ENCODE measurements at places on chromosomes 2 and 18. TPM values are rescaled to one million over a fixed set of nuclear protein-coding genes. Genes with fewer than 3 reads are reported as not detected.

DNA sequence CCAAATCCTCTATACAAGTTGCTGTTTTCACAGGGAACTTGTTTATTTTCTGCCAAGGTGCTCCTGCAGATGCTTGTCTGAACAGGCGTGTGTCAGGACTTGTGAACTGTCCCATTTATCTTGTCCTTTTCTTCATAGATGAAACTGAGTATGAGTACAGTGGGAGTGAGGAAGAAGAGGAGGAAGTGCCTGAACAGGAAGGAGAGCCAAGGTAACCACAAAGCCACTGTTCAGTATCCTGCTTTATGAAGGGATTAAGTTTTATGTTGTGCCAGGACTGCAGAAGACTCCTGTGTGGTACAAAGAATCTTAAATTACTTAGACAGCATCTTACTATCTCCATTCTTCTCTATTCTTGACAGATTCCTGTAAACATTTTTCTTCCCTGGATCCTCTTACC, 145.0 kb downstream of the MAP4K4 start:
- DNase-seq, result no peak

The FN1 gene
- polyA plus RNA-seq, result 2,185 TPM

DNA sequence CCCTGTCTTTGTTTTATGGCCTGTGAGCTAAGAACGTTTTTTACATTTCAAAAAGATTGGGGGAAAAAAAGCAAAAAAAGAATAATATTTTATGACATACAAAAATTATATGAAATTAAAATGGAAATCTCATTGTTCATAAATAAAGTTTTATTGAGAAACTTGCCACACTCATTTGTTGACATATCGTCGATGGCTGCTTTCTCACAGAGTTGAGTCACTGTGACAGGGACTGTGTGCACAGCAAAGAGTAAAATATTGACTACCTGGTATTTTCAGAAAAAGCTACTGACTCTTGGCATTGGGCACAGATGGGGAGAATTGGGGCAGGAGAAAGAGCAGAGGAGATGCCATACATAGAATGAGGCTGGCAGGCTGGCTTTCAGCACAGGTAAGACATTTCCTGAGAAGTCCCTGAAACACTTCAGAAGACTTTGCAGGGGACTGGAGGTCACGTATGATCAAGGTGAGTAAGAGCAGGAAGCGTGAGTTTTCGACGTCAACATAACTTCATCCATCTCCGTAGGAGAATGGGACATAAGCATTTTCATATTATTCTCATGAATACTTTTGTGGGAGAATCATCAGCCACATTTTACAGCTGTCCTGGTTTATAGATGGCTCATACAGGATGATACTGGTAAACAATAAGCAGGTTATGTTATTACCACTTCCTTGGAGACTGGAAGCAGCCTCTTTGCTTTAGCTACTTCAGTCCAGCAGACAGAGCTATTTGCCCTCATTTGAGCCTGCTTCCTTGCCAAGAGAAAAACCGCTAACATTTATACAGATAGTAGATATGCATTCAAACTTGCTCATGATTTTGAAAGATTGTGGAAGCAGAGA, 32.5 kb upstream of the PUM2 start:
- DNase-seq, result no peak

DNA sequence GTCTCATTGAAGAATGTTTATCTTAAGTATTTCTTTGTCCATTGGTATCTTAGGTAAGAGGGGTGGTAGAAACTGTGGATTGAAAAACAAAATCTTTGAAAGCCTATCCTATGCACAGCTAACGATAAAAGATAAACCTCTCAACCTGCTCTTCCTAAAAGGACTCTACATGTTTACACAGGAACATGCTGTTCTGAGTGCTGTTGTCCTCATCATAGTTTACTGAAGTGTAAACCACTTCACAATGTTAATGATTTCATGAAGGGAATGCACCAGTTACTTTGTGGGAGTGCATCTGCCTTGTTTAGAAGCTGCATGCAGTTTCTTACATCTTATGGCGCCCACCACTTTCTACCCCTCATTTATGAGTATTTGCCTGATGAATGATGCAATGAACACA, 1.2 kb downstream of the ACMSD start:
- DNase-seq, result no peak

The UGT1A7 gene
- not detected for polyA plus RNA-seq

DNA sequence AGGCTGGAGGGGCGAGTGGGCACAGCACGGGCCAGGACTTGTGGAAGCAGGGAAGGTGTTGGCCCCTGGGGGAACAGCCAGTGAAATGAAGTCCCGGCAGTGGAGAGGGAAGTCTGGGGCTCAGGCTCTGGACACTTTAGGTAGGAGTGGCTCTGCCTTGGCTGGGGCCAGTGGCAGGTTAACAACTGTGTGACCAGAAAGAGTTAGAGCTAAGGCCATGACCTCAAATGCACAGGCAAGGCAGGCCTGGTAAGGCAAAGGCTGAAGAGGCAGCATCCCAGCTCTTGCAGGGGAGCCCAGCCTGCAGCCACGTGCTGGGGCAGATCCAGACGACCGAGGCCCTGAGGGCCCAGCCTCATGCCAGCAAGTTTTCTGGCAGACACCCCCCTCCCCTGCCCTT, 21.5 kb downstream of the PCARE start:
- DNase-seq, result no peak

DNA sequence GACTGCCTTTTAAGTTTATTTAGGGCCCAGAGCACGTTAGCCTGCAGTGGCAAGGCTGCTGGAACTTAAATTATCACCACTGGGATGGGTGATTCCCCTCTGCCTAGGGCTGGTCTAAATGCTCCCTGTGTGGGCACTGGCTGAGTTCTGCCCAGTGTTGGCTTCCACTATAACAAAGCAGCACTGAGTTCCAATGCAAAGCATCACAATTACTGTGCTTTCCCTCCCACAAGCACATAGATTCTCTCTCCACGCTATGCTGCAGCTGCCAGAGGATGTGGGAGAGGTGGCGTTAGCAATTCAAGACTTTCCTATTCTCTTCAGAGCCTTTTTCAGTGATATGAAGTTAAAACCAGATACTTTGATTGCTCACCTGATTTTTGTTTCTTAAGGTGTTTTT, 328.9 kb upstream of the DDX18 start:
- DNase-seq, result no peak

- no peak for DNase-seq
Observed at GRCh38 chr18:58196164-58196563, 152.1 kb downstream of the NEDD4L start.

The RIF1 gene
- polyA plus RNA-seq, result 48.9 TPM

The NDC80 gene
- polyA plus RNA-seq, result 20.2 TPM

The MYO7B gene
- 0.83 TPM for polyA plus RNA-seq

GRCh38 chr2:105746177-105747080, 1.7 kb downstream of the NCK2 start:
- DNase-seq, result peak; percentile 96

- DNase-seq, result no peak
Observed at GRCh38 chr2:231602859-231603467, 10.3 kb downstream of the TEX44 start.

The CPLX4 gene
- polyA plus RNA-seq, result not detected

GRCh38 chr2:78541451-78542267, 483.8 kb upstream of the REG3G start:
- no peak for DNase-seq

DNA sequence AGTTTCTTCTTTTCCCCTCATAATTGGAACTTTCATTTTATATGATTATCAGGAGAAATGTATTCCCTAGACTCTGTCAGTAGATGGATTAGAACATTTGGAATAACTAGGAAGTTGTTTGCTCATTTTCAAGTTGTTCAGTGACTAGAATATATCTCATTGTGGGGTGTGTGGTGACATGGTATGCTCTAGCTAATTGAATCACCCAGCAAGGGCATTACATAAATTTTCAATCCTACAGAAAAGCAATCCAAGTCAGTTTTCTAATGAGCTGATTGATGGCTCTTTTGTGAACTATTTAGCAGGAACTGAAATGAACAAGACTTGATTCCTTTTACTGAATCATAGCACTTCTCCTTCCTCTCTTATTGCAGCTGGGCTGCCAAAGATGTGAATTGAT, 461.4 kb downstream of the TGIF1 start:
- no peak for DNase-seq

DNA sequence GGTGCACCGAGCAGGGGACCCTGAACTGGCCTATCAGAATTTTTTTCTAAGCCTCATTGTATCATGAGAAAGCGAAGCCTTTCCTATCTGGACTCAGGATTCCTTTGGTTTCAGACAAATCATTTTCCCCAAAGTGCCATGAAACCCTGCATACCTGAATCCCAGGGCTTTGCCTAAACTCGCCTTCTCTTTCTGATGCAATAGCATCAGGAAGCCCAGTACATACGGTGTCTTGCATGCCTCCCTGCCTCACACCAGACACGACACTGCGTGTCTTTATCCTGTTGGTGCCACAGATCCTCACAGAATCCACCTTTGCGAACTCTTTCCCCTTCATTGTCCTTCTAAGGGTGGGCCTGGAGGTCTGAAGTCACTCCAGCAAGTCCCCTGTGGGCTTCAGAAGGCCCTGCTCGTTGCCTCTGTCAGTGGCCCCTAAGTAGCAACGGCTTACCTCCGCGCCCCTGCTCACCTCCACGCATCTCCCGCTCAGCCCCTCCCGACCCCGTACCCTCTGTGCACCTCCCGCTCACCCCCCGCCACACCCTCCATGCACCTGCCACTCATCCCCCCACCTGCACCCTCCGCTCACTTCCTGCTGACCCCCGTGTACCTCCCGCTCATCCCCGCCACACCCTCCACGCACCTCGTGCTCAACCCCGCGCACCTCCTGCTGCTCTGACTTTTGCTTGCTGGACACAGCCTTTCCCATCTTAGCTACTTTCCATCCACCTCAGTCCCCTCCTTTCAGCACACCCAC, 83.4 kb downstream of the TPGS2 start:
- DNase-seq, result peak; percentile 73

GRCh38 chr18:24078391-24078790, 60.5 kb upstream of the CABYR start:
- no peak for DNase-seq

The GREB1L gene
- 0.86 TPM for polyA plus RNA-seq

- DNase-seq, result no peak
Observed at GRCh38 chr18:3380384-3380961, 69.5 kb upstream of the TGIF1 start.

The ANTXR1 gene
- 83.6 TPM for polyA plus RNA-seq

DNA sequence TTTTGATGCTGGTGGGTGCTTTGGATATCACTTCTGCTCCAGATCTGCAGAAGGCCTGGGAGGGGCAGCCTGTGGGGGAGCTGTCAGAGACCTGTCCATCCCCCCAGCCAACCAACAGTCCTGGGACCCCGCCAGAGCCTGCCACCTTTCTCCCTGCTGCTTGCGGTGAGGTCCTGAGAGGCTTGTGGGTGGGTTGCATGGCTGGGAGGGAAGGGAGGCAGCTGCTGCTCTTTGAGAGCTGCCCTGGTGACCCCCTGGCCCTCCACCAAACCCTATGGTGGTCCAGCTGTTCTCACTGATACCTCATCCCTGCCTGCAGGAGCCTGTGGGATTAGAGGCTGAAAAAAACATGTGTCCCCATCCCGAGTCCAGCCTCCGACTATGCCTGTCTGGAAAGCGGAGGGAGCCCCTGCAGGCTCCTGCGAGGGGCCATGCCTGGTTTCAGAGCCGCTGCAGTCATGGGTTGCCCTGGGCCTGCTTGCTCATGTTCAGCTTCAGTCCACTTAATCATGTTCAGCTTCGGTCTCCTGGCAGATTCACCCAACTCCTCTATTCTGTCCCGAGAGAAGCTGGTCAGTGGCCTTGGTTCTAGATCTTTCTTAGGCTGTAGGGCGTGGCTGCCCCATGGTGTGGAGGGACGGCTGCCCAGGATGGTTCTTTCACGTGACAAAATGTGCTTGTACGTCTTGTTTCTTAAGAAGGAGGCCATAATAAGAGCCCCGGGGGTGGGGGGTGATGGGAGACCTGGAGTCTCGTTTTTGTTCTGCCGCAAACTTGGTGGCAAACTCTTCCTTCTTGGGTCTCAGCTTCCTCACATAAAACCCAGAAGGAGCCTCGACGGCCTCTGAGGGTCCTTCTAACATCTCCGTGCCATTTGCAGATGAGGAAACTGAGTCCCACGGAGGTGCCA, 98.5 kb downstream of the CTIF start:
- no peak for DNase-seq

DNA sequence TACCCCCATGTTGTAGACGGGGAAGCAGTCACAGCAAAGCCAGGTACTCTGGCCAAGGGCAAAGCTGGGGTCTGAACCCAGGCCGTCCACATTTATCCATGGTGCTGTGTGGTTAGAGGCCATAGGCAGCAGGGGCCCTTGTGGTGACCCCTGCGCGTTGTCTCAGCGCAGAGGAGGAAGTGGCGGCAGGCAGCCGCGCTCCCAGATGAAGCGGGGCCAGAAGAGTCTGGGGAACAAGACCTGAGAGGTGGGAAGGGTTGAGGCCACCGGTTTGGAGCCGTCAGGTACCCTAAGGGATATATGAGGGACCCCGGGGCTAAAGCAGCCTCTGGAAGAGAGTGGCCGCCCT, 770 bp downstream of the ZNF396 start:
- DNase-seq, result peak; percentile 51

- no peak for DNase-seq
Observed at GRCh38 chr2:109339519-109339966, 210.5 kb downstream of the SH3RF3 start.

The SLC38A11 gene
- 1.8 TPM for polyA plus RNA-seq

The DNER gene
- 1.9 TPM for polyA plus RNA-seq

The DSC2 gene
- 8.9 TPM for polyA plus RNA-seq

DNA sequence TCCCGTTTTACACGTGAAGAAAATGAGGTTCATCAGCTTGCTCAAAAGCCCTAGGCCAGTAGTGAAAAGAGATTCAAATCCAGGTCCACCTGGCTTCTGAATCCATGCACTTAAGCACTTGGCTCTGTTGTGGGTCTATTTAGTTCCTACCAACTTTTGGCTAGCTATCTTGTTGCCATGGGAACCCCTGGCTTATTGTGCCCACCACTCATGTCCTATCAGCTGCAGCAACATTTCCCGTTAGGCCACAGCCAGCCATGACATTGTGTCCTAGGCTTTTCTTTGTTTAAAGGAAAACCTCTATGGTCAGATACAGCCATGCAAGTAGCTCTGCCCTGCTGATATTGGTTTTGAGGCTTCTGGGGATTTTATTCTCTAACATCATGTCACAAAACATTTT, 49.8 kb downstream of the PLEK start:
- DNase-seq, result no peak

The C1QL2 gene
- polyA plus RNA-seq, result not detected

- DNase-seq, result no peak
Observed at GRCh38 chr2:207215308-207215707, 49.6 kb upstream of the KLF7 start.

The MEP1B gene
- polyA plus RNA-seq, result 0.47 TPM

DNA sequence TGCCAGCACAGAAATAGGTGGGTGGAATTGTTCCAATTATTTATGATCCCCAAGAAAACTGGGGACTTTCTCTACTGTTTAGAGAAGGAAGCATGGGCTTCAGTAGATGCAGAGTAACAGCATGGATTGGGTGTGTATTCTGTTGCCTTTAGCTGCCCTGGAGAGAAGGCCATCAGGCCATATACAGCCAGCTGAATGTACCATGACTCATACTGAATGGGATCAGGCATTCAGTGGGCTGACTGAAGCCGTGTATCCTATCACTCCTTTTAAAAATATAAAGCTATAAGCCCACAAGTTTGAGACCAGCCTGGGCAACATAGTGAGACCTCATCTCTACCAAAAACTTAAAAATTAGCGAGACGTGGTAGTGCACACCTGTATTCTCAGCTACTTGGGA, 16.7 kb upstream of the PLEKHM3 start:
- no peak for DNase-seq

- no peak for DNase-seq
Observed at GRCh38 chr2:65583061-65583460, 150.7 kb upstream of the SPRED2 start.

- DNase-seq, result no peak
Observed at GRCh38 chr2:135786823-135787222, 45.2 kb downstream of the UBXN4 start.

The KIF5C gene
- 27.1 TPM for polyA plus RNA-seq

The SGPP2 gene
- 6.6 TPM for polyA plus RNA-seq
